AG09309 (cell line): ENCODE measurements at places on chromosomes 16 and 17.

DNA sequence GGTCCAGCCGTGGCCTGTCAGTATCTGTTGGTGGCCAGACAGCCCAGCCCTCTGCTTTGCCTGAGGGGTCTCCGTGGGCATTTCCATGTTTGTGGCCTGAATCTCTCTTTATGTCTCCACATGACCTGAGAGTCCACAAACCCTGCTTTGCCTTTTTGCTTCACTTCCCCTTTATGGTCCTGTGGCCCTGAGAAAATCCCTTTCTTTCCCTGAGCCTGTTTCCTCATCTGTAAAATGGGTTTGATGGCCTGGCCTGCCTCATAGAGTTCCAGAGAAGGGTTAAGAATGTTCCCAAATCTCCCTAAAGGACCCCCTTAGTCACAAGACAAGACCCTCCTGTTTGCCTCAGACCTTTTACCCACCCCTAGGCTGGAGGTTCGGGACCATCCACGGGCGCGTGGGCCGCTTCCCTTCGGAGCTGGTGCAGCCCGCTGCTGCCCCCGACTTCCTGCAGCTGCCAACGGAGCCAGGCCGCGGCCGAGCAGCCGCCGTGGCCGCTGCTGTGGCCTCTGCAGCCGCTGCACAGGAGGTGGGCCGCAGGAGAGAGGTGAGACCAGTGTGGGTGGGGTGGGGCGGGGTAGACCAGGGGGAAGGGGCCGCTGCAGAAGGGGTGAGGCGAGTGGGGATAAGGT is 26.2 kb upstream of the ALKBH5 start:
- DNase-seq = no peak

GRCh38 chr16:284204-285120 is 1.5 kb downstream of the PDIA2 start:
- DNase-seq = no peak

DNA sequence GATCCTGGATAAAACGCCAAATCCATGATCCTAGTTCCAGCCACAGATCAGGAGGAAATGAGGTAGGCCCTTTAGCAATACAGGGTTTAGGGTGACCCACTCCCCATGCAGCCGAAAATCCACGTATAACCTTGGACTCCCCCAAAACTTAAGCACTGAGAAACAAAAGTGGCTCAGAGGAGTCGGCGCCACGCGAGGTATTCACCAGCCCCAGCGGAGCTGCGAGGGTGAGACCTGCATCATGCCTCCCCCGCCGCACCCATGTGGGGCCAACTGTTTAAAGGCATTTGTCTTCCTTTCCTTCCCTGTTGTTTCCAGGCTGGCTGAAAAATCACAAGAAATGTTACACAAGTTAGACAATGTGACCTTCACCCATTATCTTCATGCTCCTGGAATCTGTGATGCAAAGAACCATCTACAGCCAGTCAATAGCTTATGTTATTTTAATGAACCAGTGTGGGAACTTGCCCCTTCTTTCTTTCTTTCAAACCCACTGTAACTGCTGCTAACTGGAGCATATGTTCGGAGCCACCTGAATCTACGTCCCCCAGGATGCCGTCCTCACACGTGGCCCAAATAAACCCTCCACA is 98.2 kb upstream of the METRNL start:
- DNase-seq = no peak

DNA sequence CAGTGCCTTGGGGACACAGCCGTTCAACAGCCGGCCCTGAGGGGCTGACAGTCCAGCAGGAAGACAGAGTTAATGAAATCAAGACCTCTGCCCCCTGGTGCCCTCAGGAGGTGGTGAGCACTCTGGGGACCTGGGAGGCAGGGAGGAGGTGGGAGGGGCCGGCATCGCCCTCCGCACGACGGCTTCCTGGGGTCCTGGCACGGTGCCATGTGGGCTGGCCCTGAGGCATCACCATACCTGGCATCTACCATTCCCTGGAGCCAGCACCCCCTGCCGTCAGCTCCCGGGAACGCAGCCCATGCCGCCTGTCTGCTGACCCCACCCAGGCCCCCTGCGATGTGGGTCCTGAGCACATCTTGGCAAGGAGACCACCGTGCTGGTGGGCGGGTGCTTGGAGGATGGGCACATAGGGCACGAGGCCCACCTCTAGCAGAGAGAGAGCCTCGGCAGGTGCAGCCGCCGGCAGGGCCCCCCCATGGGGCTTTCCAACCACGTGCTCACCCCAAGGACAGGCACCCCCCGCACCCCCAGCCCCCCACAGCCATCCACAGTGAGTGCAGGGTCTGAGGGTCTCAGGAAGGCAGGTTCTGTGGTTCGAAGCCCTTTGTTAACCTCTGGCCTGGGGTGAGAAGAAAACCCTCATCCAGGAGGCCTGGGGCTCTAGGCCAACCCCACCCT is 52.5 kb downstream of the ZFPM1 start:
- DNase-seq = no peak

- no peak for DNase-seq
These were observed 23.8 kb upstream of the CRYM start for GRCh38 chr16:21301895-21302291.
